Smooth muscle cell of the coronary artery (primary cell): ENCODE measurements at places on chromosomes 16 and 17. TPM values are rescaled to one million over a fixed set of nuclear protein-coding genes. Genes with fewer than 3 reads are reported as not detected.

Gene RRAD
- 6.6 and 22.5 TPM in 2 replicates for total RNA-seq

Gene PIK3R6
- not detected in 2 replicates for total RNA-seq

Gene GAS7
- total RNA-seq, result 0.53 and 17.0 TPM in 2 replicates

Gene PRAC1
- not detected in 2 replicates for total RNA-seq

Gene WFIKKN1
- 0.08 and 0.12 TPM in 2 replicates for total RNA-seq

Gene MEIOC
- 0.08 TPM in 1 of 2 replicates, not detected in the other for total RNA-seq

Gene KRTAP1-3
- total RNA-seq, result not detected in 2 replicates

Gene HOXB1
- total RNA-seq, result not detected in 2 replicates

Gene AIPL1
- not detected in 2 replicates for total RNA-seq

Gene C16orf92
- not detected in 2 replicates for total RNA-seq
